ENCODE measurements at places on chromosomes 7 and 10. TPM values are rescaled to one million over a fixed set of nuclear protein-coding genes. Genes with fewer than 3 reads are reported as not detected.

DNA sequence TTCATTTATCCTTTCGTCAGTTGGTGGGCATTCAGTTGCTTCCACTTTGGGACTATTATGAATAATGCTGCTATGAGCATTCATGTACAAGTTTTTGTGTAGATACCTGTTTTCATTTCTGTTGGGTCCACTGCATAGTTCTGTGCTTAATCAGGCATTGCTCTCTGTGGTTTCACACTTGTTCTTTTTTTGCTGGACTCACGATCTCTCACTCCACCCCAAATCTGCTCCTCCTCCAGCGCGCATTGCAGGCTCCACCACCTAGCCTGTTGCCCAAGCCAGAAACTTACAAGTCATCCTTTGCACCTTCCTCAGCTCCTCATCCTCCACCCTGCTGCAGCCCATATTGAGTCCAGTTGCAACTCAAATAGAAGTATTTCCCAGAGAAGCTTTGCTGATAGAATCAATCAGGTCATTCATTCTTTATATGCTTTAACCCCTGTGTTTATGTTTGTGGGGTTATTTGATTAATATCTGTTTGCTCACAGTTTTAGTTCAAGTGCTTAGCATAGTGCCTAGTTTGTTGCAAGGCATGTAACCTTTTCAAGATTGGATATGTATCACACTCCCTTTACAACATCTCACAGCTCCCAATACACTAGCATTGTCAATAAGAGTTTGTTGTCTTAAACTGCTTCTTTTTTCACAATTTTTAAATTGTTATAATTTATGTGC, 16.6 kb upstream of the AFAP1L2 start:
- H3K4me3 ChIP-seq: no peak overlapping the region
- no peak for DNase-seq
- no peaks in the 10 kb centered on the region for H3K27me3 ChIP-seq
- H3K4me1 ChIP-seq: no peaks in the 10 kb centered on the region
- no peaks in the 10 kb centered on the region for H3K36me3 ChIP-seq

GRCh38 chr10:69321865-69322264, 43.6 kb downstream of the HK1 start:
- DNase-seq: no peak
- no peak overlapping the region for H3K4me3 ChIP-seq
- no peak overlapping the region for H3K27ac ChIP-seq
- H3K27me3 ChIP-seq: no peaks in the 10 kb centered on the region

- peak overlapping the region; percentile 98 for H3K27ac ChIP-seq
- DNase-seq: peak; percentile 88
- no peaks in the 10 kb centered on the region for H3K36me3 ChIP-seq
- H3K27me3 ChIP-seq: no peaks in the 10 kb centered on the region
- peaks cover 63% of the 10 kb centered on the region for H3K4me1 ChIP-seq
Observed at GRCh38 chr7:45885264-45885882, 2.9 kb upstream of the IGFBP1 start.

Gene CREB3L2
- 18.9 TPM for total RNA-seq

- peak; percentile 21 for DNase-seq
- H3K4me3 ChIP-seq: no peak overlapping the region
- H3K27me3 ChIP-seq: no peaks in the 10 kb centered on the region
- no peaks in the 10 kb centered on the region for H3K36me3 ChIP-seq
- H3K4me1 ChIP-seq: peaks cover 23% of the 10 kb centered on the region
Observed at GRCh38 chr10:79055892-79056291, 12.9 kb upstream of the ZMIZ1 start.

GRCh38 chr7:136130511-136131303, 153.5 kb upstream of the MTPN start:
- no peaks in the 10 kb centered on the region for H3K4me1 ChIP-seq
- no peaks in the 10 kb centered on the region for H3K36me3 ChIP-seq
- no peak for DNase-seq
- no peaks in the 10 kb centered on the region for H3K27me3 ChIP-seq

DNA sequence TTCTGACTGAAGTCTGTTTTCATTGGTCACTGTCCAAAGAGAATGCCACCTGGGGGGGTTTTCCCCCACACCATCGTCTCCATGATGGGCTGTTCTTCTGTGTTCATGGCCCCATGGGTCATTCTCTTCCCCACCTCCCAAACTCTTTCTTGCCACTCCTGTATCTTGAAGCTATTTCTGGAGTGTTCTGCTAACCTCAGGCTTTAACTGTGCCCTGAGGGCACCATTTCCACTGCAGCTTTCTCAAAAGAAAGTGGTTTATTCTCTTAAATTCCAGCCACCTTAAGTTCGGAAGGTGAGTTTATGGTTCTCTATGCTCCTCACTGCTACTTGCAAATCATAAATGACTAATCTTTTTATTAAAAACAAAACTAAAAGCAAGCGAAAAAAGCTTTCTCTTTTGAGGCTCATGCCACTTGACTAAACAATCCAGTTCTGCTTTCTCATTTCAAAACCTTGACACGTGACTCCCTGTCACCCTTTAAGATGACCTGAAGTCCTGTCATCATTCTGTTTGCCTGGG, 7.4 kb upstream of the APBB1IP start:
- no peak for DNase-seq
- no peaks in the 10 kb centered on the region for H3K27me3 ChIP-seq
- H3K4me3 ChIP-seq: no peak overlapping the region
- H3K4me1 ChIP-seq: peaks cover under 1% of the 10 kb centered on the region
- H3K27ac ChIP-seq: no peak overlapping the region
- H3K36me3 ChIP-seq: no peaks in the 10 kb centered on the region

DNA sequence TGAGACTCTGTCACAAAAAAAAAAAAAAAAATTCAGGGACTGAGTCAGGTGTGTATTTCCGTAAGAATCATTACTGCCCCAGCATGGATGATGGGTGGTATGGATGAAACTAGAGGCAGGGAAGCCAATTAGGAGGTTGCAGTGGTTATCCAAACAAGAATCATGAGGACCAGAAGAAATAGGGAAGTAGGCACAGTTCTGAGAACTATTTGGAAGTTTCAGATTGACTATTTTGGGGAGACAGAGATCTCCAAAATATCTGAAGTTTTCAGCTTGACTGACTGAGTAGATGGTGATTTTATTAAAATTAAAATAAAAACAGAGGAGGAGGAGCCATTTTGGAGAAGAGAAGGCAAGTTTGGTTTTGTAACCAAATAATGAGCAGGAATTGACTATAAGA, 119.4 kb upstream of the NRBF2 start:
- H3K36me3 ChIP-seq: no peaks in the 10 kb centered on the region
- DNase-seq: no peak
- H3K4me3 ChIP-seq: no peak overlapping the region
- no peaks in the 10 kb centered on the region for H3K27me3 ChIP-seq
- no peaks in the 10 kb centered on the region for H3K4me1 ChIP-seq
- H3K27ac ChIP-seq: no peak overlapping the region

Gene STK31
- total RNA-seq: 0.19 TPM

- no peak for DNase-seq
- no peak overlapping the region for H3K4me3 ChIP-seq
- H3K36me3 ChIP-seq: no peaks in the 10 kb centered on the region
- no peak overlapping the region for H3K27ac ChIP-seq
Observed at GRCh38 chr7:151699928-151700319, 177.0 kb downstream of the PRKAG2 start.

Gene CYP3A5
- total RNA-seq: 542 TPM

Gene NRCAM
- total RNA-seq: 0.16 TPM

DNA sequence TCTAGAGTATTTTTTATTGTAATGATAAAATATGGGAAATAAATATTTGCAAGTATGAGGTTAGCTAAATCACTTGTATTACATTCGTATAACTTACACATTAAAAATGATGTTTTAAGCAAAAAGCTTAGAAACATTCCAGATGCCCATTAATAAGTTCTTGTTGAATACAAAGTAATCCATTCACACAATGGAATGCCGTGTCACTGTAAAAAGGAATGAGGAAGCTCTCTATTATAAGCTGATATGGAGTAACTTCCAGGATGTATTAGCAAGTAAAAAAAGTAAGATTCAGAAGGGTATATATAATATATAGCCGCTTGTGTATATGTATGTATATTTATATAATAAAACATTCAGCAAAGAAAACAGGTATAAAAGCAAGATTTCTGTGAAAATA, 412.8 kb upstream of the MTPN start:
- DNase-seq: no peak
- H3K36me3 ChIP-seq: no peaks in the 10 kb centered on the region
- no peaks in the 10 kb centered on the region for H3K27me3 ChIP-seq
- no peak overlapping the region for H3K27ac ChIP-seq
- H3K4me3 ChIP-seq: no peak overlapping the region

DNA sequence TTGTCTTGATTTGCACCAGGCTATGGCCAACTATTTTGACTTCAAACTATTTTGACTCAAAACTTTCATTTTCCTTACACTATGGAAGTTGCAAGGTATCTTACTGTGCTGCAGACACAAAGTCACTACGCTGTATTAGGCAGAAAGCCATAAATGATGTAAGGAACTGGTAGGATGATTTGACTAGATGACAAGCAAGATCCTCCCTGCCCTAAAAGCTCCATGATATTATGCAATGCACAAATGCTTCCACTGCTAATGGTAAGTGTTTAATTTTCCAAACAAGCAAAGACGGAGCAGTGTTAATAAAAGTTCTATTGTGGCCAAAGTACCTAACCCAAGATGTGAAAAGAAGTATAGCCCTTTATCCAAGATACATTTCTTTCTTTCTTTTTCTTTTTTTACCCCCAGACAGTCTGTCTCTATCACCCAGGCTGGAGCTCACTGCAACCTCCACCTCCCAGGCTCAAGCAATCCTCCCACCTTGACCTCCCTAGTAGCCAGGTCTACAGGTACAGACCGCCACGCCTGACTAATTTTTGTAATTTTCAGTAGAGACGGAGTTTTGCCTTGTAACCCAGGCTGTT, 98.2 kb downstream of the ANK3 start:
- no peak for DNase-seq
- no peaks in the 10 kb centered on the region for H3K27me3 ChIP-seq
- H3K4me3 ChIP-seq: no peak overlapping the region
- H3K27ac ChIP-seq: no peak overlapping the region

- no peaks in the 10 kb centered on the region for H3K36me3 ChIP-seq
- H3K4me1 ChIP-seq: no peaks in the 10 kb centered on the region
- H3K27ac ChIP-seq: no peak overlapping the region
- no peak overlapping the region for H3K4me3 ChIP-seq
- H3K27me3 ChIP-seq: no peaks in the 10 kb centered on the region
Observed at GRCh38 chr10:4007771-4008170, 222.8 kb upstream of the KLF6 start.

Gene ABCB8
- total RNA-seq: 25.3 TPM

DNA sequence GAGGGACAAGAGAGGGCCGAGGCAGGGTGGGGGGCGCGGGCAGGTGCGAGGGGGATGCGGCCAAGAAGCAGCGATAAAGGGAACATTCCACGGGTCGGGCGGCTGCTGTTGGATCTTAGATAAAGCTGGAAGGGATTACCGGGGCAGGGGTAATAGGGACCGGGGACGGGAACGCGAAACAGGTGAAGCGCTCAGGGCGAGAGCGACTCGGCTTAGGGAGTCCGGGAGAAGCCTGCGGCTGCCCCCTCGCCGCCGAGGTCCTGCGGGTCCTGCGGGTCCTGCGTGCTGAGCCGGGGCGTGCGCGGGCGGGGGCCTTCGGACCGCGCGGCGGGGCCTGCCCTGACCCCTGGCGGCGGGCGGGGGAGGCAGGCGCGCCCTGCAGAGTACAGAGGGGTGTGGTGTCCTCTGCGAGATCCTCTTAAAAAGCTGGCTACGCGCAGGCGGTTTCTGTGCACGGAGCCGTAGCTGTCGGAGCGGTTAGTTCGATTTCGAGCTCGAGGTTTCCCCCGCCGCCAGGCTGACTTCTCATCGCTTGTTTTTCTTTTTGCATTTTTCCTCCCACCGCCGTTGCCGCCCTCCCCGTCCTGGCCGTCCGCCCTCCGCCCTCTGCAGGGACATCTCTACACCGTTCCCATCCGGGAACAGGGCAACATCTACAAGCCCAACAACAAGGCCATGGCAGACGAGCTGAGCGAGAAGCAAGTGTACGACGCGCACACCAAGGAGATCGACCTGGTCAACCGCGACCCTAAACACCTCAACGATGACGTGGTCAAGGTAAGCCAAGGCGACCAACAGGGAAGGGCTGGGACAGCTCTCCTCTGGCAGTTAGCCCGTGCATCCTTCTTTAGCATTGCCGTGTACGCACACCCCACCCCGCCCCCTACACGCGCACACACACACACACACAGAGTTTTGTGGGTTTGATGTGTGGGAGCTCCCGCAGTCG, 1.4 kb downstream of the CAV1 start:
- DNase-seq: peak; percentile 78
- H3K36me3 ChIP-seq: no peaks in the 10 kb centered on the region
- H3K27me3 ChIP-seq: no peaks in the 10 kb centered on the region
- H3K4me3 ChIP-seq: peak overlapping the region; percentile 55
- no peaks in the 10 kb centered on the region for H3K4me1 ChIP-seq

DNA sequence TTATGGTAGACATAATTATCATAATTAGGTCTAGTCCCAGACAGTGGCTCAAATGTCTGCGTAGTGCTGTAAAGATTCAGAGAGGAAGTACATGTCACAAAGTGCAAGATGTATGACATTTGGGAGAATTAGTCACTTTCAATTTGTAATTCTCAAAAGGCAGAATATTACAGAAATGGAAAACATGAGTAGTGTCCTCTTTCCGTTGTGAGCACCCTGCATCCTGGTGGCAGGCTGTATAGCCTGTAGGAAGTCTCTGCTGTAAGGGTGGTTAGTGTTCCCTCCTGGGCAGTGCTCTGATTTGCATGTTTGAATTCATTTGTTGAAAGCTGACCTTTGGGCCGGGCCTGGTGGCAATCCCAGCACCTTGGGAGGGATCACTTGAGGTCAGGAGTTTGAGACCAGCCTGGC, 17.0 kb downstream of the CDK14 start:
- H3K36me3 ChIP-seq: no peaks in the 10 kb centered on the region
- no peak overlapping the region for H3K4me3 ChIP-seq
- H3K4me1 ChIP-seq: no peaks in the 10 kb centered on the region

- no peak overlapping the region for H3K4me3 ChIP-seq
- no peaks in the 10 kb centered on the region for H3K4me1 ChIP-seq
Observed at GRCh38 chr10:113754768-113755167, 3.3 kb downstream of the PLEKHS1 start.

Gene ATP5MK
- total RNA-seq: 176 TPM

DNA sequence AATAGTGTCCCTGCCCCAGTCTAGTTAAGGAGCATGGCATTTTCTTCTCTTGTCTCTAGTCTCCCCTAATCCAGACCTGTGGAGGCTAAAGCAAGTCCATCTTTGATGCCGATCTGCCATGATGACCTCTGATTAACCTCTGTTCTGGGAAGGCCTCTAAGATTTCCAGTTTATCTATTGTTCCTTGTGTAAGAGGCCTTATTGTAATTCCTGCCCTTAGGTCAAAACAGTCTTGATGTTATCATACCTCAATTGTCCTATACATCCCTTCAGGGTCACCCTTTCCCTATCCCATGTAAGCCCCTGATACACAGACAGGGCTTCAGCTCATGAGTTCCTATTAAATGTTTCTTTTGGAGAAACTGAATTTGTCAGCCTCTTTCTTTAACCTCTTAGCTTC, 4.9 kb upstream of the ZMIZ2 start:
- H3K27me3 ChIP-seq: no peaks in the 10 kb centered on the region
- no peak for DNase-seq
- H3K4me3 ChIP-seq: no peak overlapping the region

Gene RADIL
- total RNA-seq: 0.25 TPM
